ENCODE measurements at places on chromosomes 4 and X.

DNA sequence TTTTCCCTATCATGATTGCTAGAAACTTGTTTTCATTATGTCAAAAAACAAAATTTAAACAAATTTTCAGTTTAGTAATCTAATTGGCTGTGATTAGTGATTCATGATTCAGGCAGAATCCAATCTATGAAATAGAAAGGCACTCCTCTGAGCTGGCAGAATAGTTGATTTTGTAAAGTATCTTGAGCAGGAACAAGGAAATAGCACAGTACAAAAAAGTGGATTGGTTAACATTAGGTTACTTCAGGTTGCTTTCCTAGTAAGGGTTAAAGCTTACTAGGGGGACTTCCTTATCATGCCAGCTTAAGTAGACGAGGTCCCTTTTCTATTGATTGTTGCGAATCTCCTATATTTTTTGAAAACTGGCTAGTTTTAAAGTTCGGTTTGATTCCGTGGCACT is 43.4 kb upstream of the PRDM5 start:
- H3K36me3 ChIP-seq: no peaks in the 10 kb centered on the region
- no peak overlapping the region for H3K4me3 ChIP-seq
- H3K27ac ChIP-seq: no peak overlapping the region
- H3K27me3 ChIP-seq: peaks cover 2% of the 10 kb centered on the region
- no peaks in the 10 kb centered on the region for H3K4me1 ChIP-seq
- DNase-seq: no peak

DNA sequence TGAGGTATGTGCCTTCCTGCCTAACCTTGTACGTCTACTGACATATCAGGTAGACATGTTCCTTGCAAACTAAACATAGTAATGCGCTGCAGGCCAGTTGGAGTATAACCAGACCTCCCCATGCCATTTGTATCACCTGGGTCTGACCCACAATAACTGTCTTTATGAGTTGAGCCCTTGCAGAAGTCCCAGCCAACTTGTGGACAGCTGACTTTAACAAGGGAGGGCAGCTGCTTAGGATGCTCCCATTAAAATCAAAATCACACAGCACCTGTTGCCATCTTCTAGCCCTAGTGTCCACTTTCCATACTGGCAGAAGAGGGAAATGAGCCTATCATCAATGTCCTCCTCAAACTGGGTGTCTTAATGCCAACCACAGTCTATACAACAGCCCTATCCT is 41.6 kb downstream of the KANTR start:
- H3K27me3 ChIP-seq: no peaks in the 10 kb centered on the region
- H3K36me3 ChIP-seq: peaks cover 2% of the 10 kb centered on the region
- DNase-seq: no peak
- no peaks in the 10 kb centered on the region for H3K4me1 ChIP-seq

DNA sequence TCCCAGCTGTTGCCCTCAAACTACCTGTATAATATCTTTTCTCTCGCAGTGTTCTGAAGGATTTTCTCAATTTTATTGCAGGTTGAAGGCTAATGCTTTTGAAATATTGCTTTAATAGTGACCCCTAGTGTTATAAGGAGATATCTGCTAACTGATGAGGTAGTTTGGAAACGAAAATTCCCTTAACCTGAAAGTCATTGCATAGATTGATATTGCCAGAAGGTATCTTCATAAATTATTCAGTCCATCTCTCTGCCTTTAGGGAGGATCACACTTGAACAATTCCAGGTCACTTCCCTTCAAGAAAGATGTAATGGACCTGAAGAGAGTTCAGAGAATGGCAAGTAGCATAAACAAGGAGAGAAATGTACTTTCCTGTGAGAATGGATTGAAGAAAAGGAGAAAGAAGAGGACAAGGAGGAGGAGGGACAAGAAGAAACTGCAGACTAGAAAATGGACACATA is 44.1 kb downstream of the TIGD4 start:
- no peak overlapping the region for H3K27ac ChIP-seq
- H3K4me3 ChIP-seq: no peak overlapping the region
- DNase-seq: no peak
- peaks cover 18% of the 10 kb centered on the region for H3K27me3 ChIP-seq
- H3K4me1 ChIP-seq: peaks cover 3% of the 10 kb centered on the region
- no peaks in the 10 kb centered on the region for H3K36me3 ChIP-seq

DNA sequence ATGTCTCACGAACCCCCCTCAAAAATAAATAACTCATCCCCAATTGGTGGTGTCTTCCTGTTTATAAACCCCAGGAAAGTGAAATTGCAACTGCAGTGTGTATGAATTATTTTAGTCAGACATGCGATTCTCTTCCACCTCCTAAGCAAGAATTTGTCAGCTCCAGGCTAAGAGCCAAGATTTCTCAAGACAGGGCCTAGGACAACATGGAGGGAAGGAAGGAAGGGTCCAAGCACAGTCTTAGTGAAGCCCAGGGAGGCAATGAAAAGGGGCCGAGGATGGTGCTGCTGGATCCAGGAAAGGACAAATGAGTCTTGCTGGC is 20.0 kb downstream of the SH3KBP1 start:
- no peak for DNase-seq
- peaks cover 66% of the 10 kb centered on the region for H3K4me1 ChIP-seq
- peak overlapping the region; percentile 45 for H3K27ac ChIP-seq

- H3K27ac ChIP-seq: no peak overlapping the region
- H3K36me3 ChIP-seq: peaks cover 4% of the 10 kb centered on the region
- H3K27me3 ChIP-seq: no peaks in the 10 kb centered on the region
- peaks cover 8% of the 10 kb centered on the region for H3K4me1 ChIP-seq
Measured at GRCh38 chrX:110081320-110081719, 78.4 kb downstream of the TMEM164 start.

GRCh38 chrX:18566748-18567147 is 105.2 kb downstream of the RS1 start:
- H3K36me3 ChIP-seq: no peaks in the 10 kb centered on the region
- no peak for DNase-seq
- H3K4me1 ChIP-seq: no peaks in the 10 kb centered on the region

- H3K27ac ChIP-seq: no peak overlapping the region
- peaks cover 18% of the 10 kb centered on the region for H3K4me1 ChIP-seq
- no peak for DNase-seq
- H3K4me3 ChIP-seq: no peak overlapping the region
- H3K27me3 ChIP-seq: no peaks in the 10 kb centered on the region
- H3K36me3 ChIP-seq: no peaks in the 10 kb centered on the region
Measured at GRCh38 chr4:147769386-147769785, 37.5 kb downstream of the ARHGAP10 start.

- no peak overlapping the region for H3K4me3 ChIP-seq
- H3K4me1 ChIP-seq: peaks cover 4% of the 10 kb centered on the region
- no peak overlapping the region for H3K27ac ChIP-seq
- DNase-seq: no peak
- no peaks in the 10 kb centered on the region for H3K27me3 ChIP-seq
Measured at GRCh38 chrX:10048076-10048475, 80.9 kb downstream of the CLDN34 start.

- no peak overlapping the region for H3K27ac ChIP-seq
- no peak overlapping the region for H3K4me3 ChIP-seq
- H3K27me3 ChIP-seq: no peaks in the 10 kb centered on the region
- no peaks in the 10 kb centered on the region for H3K4me1 ChIP-seq
Measured at GRCh38 chr4:47451657-47452056, 11.8 kb downstream of the COMMD8 start.

DNA sequence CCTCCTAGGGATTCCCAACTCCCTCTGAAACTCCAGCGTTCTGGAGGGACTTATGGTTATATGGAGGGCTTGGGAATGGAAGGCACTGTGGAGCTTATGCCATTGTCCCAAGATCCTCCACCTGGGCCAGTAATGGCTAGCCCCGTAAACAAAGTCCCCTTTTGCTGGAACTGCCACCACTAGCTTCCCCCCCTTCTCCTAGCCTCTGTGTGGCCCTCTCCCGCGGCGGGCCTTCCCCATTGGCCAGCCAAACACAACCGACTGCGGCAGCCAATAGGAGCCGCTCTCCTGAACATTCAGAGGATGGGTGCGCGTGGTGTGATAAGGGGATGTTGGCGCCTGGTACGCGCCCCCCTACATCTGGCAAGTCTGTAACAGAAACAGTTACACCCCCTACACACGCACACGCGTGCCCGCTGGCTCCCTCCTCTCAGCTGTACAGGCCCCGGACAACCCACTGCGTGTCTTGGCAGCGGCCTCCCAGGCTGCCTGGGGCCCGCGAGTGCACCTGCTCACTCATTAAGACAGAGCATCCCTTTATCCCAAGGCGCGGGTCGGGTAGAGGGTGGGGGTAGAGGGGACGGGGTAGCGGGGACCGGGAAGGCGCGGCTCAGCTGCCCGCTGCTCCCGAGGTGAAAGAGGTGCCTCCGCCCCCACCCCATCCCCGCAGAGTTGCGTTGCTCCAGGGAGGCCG is 863 bp upstream of the RAB33A start:
- DNase-seq: peak; percentile 70
- peaks cover 37% of the 10 kb centered on the region for H3K4me1 ChIP-seq
- H3K4me3 ChIP-seq: peak overlapping the region; percentile 92
- peak overlapping the region; percentile 90 for H3K27ac ChIP-seq
- peaks cover 10% of the 10 kb centered on the region for H3K36me3 ChIP-seq
- H3K27me3 ChIP-seq: no peaks in the 10 kb centered on the region

DNA sequence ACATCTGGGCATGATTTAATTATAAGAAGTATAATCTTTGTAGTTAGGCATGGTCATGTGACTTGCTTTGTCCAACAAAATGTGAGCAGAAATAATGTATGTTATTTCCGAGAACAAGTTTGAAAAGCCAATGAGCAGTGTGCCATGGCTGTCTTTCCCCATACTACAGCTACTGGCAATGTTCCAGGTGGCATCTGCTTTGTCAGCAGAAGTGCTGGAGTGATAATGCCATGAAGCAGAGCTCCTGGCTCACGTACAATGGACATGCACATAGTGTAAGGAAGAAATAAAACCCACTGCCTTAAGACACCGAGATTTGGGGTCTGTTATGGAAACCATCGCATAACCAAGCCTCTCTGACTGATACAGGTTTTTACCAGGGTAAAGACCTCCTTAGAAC is 212.6 kb upstream of the RASGEF1B start:
- H3K36me3 ChIP-seq: no peaks in the 10 kb centered on the region
- H3K4me3 ChIP-seq: no peak overlapping the region
- no peaks in the 10 kb centered on the region for H3K4me1 ChIP-seq

GRCh38 chrX:103615781-103616371 is 8.1 kb downstream of the TCEAL3 start:
- no peaks in the 10 kb centered on the region for H3K27me3 ChIP-seq
- H3K36me3 ChIP-seq: no peaks in the 10 kb centered on the region
- no peak overlapping the region for H3K4me3 ChIP-seq
- DNase-seq: no peak
- no peaks in the 10 kb centered on the region for H3K4me1 ChIP-seq

GRCh38 chr4:136763919-136764318 is 768.4 kb downstream of the PCDH18 start:
- no peaks in the 10 kb centered on the region for H3K4me1 ChIP-seq
- H3K27me3 ChIP-seq: no peaks in the 10 kb centered on the region
- DNase-seq: no peak
- no peak overlapping the region for H3K4me3 ChIP-seq

- H3K4me1 ChIP-seq: no peaks in the 10 kb centered on the region
- no peaks in the 10 kb centered on the region for H3K27me3 ChIP-seq
- H3K27ac ChIP-seq: no peak overlapping the region
- no peak overlapping the region for H3K4me3 ChIP-seq
- H3K36me3 ChIP-seq: no peaks in the 10 kb centered on the region
- no peak for DNase-seq
Measured at GRCh38 chr4:131002132-131002531, 1906.2 kb downstream of the C4orf33 start.

DNA sequence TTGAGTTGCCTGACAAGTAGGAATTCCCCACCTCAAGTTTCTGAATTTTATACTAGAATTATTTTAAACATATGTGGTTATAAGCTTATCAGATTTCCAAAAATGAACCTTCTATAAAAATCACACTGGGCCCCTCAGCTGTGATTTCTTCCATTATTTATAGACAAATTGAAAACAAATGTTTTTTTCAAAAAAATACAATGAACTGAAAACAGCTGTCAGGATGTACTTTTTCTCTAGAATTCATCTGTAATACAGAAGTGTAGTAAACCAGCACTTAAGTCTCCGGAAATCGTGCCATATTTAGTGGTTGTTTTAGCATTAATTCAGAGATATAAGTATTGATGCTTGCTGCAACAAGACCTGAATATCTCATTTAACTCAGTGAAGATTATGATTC is 74.0 kb downstream of the SPRY1 start:
- H3K27ac ChIP-seq: no peak overlapping the region
- H3K4me3 ChIP-seq: no peak overlapping the region
- no peaks in the 10 kb centered on the region for H3K36me3 ChIP-seq

GRCh38 chrX:28126886-28127285 is 145.6 kb upstream of the DCAF8L1 start:
- H3K4me1 ChIP-seq: no peaks in the 10 kb centered on the region
- no peak for DNase-seq
- H3K4me3 ChIP-seq: no peak overlapping the region
- no peaks in the 10 kb centered on the region for H3K27me3 ChIP-seq

GRCh38 chrX:151977009-151977408 is 2.5 kb upstream of the GABRE start:
- peaks cover 19% of the 10 kb centered on the region for H3K27me3 ChIP-seq
- H3K36me3 ChIP-seq: no peaks in the 10 kb centered on the region
- H3K4me3 ChIP-seq: no peak overlapping the region
- H3K27ac ChIP-seq: no peak overlapping the region
- no peak for DNase-seq
- H3K4me1 ChIP-seq: no peaks in the 10 kb centered on the region

DNA sequence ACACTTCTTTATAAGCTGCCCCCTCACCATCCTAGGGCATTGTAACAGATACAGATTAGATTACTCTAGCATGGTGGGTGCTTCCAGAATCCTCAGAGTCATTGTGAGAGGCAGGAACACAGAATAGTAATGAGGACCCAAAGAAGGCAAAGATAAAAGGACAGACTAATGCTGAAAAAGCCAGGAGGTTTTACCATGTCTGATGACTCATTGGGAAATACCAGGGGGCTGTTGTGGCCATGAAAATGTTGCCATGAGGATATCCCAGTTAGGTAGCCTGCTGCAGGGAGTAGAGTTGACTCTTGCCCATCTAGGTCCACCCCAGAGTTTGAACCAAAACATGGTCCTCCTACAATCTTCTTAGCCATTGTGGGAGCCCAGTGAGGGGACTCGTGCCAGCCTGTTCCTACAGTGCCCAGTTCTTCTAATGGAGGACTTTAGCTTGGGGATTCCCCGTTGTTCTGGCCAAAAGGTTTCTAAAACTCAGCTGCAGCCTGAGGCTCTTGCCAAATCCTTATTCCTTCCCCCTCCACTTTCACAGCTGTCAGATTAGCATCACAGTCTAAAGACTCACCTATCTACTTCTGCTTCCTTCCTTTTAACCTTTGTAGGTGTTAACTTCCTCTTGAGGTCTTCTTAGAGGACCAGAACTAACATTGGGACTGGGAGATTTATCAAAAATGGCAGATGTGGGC is 586.0 kb upstream of the AADAT start:
- no peak overlapping the region for H3K27ac ChIP-seq
- no peaks in the 10 kb centered on the region for H3K4me1 ChIP-seq
- H3K4me3 ChIP-seq: no peak overlapping the region
- H3K36me3 ChIP-seq: no peaks in the 10 kb centered on the region

DNA sequence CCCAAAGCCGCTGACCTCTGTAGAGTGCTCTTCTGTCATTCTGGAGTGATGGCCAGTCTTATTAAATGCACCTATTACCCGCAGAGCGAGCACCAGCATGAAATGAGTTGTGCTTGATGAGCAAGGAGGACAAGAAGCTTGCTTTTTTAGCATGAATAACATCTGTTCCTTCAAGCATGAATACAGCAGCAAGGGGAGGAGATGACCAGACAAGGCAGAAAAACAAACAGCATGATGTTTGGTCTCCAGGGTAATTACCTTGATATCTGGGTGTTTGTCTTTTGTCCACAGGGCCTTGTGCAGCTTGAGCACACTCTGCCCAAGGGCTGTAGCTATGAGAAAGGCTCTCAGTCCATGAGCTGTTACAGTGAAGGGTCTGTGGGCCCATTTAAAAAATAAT is 324.8 kb upstream of the DDX53 start:
- no peak overlapping the region for H3K27ac ChIP-seq
- no peaks in the 10 kb centered on the region for H3K36me3 ChIP-seq
- no peak overlapping the region for H3K4me3 ChIP-seq
- H3K27me3 ChIP-seq: no peaks in the 10 kb centered on the region
